Eye (tissue), 1 donor: ENCODE measurements at places on chromosomes 4 and X.

DNA sequence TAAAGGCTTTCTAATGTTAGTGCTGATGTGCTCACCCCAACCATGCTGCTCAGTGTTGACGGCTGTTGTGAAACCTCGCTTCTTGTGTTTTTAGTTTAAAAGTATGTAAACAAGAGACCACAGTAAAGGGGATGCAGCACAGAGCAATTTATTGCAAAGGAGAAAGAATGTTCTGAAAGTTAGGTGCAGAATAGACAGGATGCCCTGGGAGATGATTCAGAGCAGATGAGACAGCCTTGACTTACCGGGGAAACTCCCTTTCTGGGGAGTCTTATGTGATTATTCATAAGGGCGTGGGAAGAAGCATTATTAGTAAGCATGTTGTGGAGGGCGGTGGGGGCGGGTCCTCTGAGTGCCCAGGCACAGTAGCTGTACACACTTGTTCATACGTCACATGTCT is 47.7 kb downstream of the EVC start:
- DNase-seq = no peak

GRCh38 chr4:176377780-176378179 is 58.0 kb downstream of the SPCS3 start:
- peak; percentile 56 for DNase-seq

DNA sequence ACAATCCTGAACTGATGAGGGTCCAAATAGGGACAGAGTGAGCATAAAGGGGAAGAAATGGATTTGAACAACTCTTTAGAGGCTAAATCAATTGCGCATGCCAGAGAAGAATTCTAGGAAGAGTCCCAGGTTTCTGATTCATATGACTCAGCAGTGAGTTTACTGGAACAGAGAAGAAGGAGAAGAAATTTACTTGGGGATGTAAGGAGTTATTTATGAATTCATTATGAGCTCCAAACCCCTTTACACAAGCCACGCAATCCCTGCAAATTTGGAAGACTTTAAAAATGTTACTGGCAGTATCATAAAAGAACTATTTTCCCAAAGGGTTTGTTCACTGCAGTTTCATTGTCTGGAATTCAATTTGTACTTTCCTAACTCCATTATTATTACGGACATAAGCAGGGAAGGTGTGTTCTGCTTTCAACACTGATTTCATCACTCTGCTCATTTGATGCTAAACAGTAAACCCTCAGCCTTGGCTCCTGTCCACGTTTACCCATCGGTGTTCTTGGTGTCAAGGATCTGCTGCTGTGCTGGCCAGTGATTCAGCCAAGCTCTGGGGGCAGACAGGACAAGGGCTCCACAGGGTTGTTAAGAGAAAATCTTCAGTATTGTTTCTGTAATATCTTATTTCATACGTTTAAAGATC is 273.7 kb downstream of the HNRNPD start:
- no peak for DNase-seq

DNA sequence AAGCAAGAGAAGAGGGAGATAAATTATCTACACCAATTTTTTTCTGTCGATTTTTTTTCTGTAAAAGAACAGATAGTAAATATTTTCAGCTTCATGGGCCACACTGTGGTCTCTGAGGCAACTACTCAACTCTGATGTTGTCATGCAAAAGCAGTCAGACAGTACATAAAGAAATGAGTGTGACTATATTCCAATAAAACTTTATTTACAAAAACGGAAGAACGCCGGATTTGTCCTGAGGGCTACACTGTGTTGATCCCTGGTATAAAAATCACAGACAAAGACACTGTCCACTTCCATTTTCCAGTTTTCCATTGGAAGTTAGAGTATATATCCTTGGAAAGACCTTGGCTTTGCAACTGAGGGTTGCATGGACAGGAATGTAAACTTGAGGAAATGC is 18.0 kb downstream of the GPR143 start:
- no peak for DNase-seq

DNA sequence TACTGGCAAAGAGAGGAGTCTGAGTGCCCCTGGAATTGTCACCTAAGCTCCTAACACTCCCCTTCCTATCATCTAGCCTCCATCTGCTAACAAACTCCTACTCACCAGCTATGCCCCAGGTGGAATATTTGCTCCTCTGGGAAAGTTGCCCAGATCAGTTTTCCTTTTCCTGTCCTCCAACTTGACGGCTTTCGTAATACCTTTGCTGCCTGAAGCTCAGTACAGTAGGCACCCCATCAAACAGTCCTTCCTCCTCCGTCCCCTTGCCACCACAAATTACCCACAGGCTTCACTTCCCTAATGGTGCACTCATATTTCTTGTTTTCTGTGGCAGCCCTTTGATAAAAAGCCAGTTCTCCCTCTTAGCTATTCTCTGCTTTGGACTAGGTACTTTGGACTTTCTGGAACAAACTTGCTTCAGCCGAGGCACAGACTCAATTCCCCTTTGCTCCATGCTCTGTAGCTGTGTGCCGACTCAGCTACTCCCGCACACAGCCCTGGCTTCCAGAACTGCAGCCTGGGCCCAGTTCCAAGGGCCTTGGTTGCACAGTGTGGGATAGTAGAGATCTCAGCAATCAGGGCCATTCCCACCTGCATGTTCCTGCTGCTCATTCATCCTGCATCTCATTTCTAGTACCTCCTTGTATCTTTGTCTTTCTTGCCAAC is 605.1 kb downstream of the BCOR start:
- no peak for DNase-seq

GRCh38 chr4:58216461-58216860 is 1106.3 kb upstream of the IGFBP7 start:
- no peak for DNase-seq

GRCh38 chr4:55169352-55169961 is 44.1 kb upstream of the KDR start:
- no peak for DNase-seq
